T1000 (cell line): ENCODE measurements at places on chromosomes 13 and 19.

GRCh38 chr13:21964686-21965085, 293.8 kb downstream of the FGF9 start:
- DNase-seq, result no peak

DNA sequence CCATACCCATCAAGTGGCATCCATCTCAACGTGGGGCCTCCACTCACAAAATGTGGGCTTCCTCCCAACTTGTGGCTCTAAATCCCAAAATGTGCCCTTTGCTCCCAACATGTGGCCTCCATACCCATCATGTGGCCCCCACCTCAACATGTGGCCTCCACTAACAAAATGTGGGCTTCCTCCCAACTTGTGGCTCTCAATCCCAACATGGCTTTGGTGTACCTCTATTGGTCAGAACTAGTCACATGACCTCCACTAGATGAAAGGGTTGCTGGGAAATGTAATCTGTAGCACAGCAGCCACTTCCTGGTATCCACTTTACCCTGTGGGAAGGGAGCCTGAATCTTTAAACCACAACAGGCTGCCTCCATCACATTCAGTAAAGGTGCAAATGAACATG, 10.1 kb upstream of the ACER1 start:
- DNase-seq, result no peak

DNA sequence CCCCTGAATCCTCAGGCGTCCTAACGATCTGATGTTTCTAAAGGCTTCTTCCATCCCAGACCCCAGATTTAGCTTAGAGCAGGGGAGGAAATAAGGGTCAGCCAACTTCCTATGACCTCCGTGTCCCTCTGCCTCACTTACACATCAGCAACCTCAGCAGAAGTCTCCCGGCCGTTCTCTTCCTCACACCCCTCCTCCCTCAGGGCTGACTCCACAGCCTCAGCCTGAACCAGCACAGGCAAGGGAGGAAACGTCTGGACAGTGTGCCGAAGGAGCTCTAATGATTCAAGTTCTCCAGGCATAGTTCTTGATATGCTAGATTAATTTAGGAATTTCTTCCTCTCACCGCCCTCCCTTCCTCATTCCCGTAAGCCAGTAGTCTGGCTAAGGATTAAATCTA, 121.4 kb downstream of the NUFIP1 start:
- DNase-seq, result no peak

- DNase-seq, result peak; percentile 65
Observed at GRCh38 chr13:110388108-110388943, 81.2 kb downstream of the COL4A2 start.

DNA sequence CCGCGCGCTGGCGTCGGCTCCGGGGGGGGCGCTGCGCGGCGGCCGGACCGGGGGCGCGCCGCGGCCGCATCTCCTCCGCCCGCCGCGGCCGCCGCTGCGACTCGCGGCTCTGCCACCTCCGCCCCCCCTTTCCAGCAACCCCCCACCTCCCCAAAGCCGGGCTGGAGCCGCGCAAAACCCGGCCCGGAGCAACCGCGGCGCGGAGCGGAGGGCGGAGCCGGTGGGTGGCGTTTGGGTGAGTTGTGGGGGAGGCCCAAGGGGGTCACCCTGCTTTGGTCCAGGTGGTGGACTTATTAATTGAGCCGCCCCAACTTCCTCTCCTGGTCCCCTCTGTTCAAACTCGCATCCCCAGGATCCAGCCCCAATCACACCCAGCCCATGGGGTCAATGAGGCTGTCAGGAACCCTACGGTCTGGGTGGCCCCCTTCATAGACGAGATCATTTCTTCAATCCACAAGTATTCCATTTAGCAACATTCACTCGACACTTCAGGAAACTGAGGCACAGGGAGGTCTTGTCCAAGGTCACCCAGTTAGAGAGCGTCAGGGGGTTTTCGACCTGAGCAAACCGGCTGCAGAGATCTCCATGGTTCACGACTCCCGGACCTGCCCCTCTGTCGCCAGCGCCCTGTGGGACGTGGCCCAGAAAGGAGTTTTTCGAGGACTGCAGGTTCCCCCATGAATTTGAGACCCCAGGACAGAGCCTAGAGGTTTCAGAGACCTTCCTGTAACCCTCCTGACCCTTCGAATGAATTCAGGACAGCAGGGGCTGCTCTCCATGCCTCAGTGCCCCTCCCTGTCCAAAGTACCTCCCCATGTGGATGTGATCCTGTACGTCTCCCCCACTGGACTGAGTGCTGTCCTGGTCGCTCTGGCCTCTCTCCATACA, 22.4 kb upstream of the SEMA6B start:
- DNase-seq, result no peak

DNA sequence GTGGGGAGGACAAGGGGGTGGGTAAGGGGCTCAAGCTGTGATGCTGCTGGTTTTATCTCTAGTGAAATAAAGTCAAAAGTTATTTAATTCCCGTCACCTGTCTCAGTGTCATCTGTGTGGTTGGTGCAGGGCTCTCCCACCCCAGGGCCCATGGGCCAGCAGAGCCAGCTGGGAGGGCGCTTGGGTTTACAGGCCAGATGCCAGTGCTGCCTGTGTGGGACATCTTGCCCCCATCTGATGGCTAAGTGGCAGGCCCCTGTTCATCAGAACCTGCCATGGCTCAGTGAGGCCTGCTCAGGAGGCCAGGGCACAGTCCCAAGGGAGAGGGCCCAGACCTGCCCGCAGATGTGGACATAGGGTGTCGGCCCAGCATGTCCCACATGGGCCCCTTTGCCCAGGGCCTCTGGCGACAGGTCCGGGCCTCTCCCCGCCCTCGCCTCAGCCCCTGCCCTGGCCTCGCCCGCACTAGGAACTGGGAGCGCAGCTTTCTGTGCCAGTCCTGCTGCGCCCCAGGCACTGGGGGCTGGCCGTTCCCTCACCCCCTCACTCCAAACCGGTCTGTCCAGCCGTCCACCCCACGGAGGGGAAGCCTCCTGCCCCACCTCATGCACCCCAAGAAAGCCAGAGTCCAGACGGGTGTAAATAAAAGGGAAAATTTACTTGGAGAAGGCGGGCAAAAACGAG, 5.3 kb downstream of the ZNF296 start:
- DNase-seq, result no peak

- no peak for DNase-seq
Observed at GRCh38 chr19:31527443-31527842, 178.2 kb upstream of the TSHZ3 start.
